Thoracic aorta endothelial cell (primary cell): ENCODE measurements at places on chromosomes 1 and 21. TPM values are rescaled to one million over a fixed set of nuclear protein-coding genes. Genes with fewer than 3 reads are reported as not detected.

Gene CELA3A
- not detected in 2 replicates for total RNA-seq

Gene SAMD11
- total RNA-seq: not detected in 2 replicates

Gene ARMH1
- total RNA-seq: 0.36 TPM in 1 of 2 replicates, not detected in the other

Gene LEFTY2
- 0.13 TPM in 1 of 2 replicates, not detected in the other for total RNA-seq

Gene SLFNL1
- total RNA-seq: 0.27 and 0.29 TPM in 2 replicates

Gene GGPS1
- 27.6 and 32.0 TPM in 2 replicates for total RNA-seq

Gene CNIH3
- total RNA-seq: 0.72 and 1.6 TPM in 2 replicates

Gene PLEKHO1
- 28.6 and 33.2 TPM in 2 replicates for total RNA-seq

Gene FMO4
- total RNA-seq: 0.65 and 0.80 TPM in 2 replicates

Gene NPHS2
- not detected in 2 replicates for total RNA-seq

Gene LSS
- 68.9 and 102 TPM in 2 replicates for total RNA-seq

Gene FRRS1
- total RNA-seq: 2.0 and 2.7 TPM in 2 replicates

Gene RNU1-3
- under 0.01 TPM in 2 replicates for total RNA-seq

Gene OVAAL
- total RNA-seq: 0.13 TPM in 1 of 2 replicates, not detected in the other

Gene STUM
- total RNA-seq: not detected in 2 replicates

Gene RPL11
- 870 and 1,099 TPM in 2 replicates for total RNA-seq

Gene LORICRIN
- not detected in 2 replicates for total RNA-seq

Gene RHBG
- total RNA-seq: not detected in 2 replicates

Gene BRINP2
- total RNA-seq: not detected in 2 replicates

Gene CEP104
- 33.6 and 41.5 TPM in 2 replicates for total RNA-seq

Gene KRTAP19-1
- total RNA-seq: not detected in 2 replicates

Gene KCND3
- total RNA-seq: not detected in 2 replicates

Gene LENEP
- total RNA-seq: 0.40 TPM in 1 of 2 replicates, not detected in the other

Gene TNFSF4
- 33.5 and 90.3 TPM in 2 replicates for total RNA-seq

Gene OPTC
- total RNA-seq: not detected in 2 replicates

Gene ABCG1
- 17.7 and 19.0 TPM in 2 replicates for total RNA-seq

Gene FAM163A
- total RNA-seq: not detected in 2 replicates

Gene GPR52
- total RNA-seq: 2.9 and 3.4 TPM in 2 replicates

Gene POTED
- not detected in 2 replicates for total RNA-seq

Gene EDN2
- not detected in 2 replicates for total RNA-seq

Gene LRRC53
- total RNA-seq: not detected in 2 replicates

Gene APCS
- not detected in 2 replicates for total RNA-seq

Gene ARHGEF16
- total RNA-seq: 0.27 and 1.0 TPM in 2 replicates

Gene ODR4
- 20.2 and 22.8 TPM in 2 replicates for total RNA-seq

Gene KPRP
- total RNA-seq: not detected in 2 replicates

Gene MAGI3
- total RNA-seq: 23.8 and 28.6 TPM in 2 replicates

Gene DCST1
- not detected in 2 replicates for total RNA-seq

Gene PLEKHG5
- 39.0 and 43.3 TPM in 2 replicates for total RNA-seq

Gene KRTAP23-1
- total RNA-seq: not detected in 2 replicates

Gene PLA2G2D
- total RNA-seq: not detected in 2 replicates
